ENCODE measurements at places on chromosomes 2 and 18.

GRCh38 chr18:6885992-6886796 is 156.7 kb downstream of the ARHGAP28 start:
- DNase-seq, result peak; percentile 53

DNA sequence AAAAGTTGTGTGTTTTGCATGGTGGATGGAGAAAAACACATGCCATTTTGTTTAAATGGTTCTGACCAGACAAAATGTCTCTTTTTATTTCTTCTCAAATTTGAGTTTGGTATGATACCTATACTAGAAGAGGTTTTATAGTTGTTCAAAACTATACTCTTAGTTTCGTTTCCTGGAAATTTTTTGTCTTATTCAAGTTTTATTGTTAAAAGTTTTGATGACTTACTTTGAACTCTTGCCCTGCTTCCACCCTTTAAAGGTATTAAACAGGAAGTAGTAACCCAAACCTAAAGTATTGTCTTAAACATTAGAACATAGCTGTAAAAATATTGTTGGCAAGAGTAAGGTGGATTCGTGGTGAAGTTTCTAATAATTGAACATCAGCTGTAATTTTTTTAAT is 98.2 kb downstream of the BABAM2 start:
- no peak for DNase-seq

DNA sequence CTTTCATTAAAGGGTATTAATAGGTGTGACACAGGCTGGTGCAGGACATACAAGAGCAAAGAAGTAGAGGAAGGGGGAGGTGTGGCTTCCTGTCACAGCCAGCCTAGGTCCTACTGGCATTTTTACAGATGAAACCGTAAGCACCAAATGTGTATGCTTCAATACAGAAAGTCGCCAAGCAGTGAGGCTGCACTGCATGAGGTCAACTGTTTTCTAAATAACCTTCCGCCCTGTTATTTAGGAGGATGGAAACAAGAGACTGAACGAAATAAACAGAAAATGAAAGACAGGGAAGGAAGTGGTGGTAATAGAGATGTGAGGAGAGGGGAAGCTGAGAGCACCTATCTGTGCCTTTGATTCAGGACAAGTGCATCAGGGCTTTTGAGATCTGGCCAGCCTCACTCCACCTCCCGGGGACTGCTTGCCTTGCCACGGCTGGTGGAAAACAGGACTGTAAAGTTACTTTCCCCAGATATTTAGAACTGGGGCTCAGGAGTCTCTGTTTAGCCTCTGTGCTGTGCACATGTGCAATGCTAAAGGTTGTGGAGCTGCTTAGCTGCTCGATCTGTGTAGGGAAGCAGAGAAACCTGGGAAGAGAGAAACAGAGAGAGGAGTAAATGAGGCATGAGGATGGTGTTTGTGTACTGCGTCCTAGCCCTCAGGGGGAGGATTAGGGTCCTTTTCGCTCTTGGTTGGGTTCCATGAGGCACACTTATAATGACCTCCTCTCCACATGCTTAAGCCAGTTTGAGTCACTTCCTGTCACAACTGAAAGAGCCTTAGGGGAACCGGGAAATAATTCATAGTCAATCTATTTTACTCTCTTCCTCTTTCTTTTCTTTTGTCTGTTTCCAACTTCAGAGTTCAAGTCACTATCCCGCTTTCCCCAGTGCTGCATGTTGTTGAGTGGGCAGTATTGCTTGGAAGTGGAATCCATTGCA is 62.3 kb upstream of the BOD1L2 start:
- no peak for DNase-seq

DNA sequence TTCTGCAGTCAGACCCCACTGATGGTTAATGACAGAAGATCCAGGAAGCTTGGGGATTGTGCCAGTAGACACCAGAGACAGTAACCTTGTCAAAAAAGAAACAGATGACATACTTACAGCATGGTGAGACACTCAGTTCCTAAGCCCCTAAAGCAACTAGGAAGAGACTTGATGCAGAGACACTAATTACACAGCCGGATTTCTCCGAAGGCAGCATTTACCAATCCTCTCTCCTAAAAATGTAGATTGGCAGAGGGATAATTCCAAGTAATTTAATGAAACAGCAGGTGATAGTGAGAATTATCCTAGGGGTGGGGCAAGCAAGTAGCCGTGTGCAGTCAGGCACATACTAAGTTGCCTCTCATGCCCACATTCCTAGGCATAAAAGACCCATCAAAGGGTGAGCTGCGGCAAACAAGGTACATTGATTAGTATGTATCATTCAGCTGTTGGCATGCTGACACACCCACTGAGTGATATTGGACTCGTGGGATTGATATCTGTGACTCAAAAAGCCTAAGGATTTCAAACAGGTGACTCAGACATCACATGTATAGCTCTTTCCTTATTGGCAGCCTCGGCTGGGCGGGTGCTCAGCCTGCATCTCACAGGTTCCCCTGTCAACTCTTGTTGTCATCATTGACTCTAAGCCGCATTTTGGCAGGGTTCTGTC is 296.7 kb upstream of the ATP5MC3 start:
- DNase-seq, result no peak

- no peak for DNase-seq
These were observed 346.1 kb downstream of the RPRM start for GRCh38 chr2:153132418-153132817.

GRCh38 chr2:162768656-162769055 is 69.9 kb downstream of the KCNH7 start:
- DNase-seq, result no peak

GRCh38 chr18:42094875-42095274 is 139.8 kb downstream of the PIK3C3 start:
- no peak for DNase-seq

GRCh38 chr2:25420820-25421237 is 79.1 kb upstream of the DNMT3A start:
- DNase-seq, result no peak

DNA sequence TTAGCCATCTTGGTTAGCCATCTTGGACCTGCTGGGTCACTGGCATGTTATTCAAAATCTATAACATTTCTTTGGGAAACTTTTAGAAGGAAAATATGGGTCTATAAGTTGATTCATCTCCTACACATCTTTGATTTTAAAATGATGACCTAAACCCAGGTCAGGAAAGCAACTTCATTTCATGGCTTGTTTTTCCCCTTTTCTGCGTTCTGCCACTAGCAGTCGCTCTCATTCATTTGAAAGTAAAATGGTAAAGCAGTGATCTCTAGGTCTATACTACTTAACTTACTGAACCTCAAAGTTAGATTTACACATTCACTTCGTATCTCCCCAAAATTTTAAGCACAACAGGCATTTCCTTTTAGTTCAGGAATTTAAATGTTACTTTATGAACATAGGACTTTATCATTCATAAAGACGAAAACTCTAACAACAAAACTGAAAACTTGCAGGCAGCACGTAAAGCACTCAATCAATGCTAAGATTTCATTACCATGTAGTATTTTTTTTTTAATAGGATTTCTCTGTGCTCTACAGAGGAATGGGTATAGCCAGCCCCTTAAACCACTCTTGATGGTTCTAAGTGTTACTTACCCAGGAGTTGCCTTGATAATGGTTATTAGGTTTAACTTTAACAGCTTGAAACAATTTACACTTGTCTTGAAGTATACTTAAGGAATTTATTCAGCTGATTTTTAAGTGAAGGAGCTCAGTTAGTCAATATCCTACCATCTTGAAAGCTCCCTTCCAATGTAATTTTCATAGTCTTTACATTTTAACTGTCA is 62.5 kb downstream of the GORASP2 start:
- DNase-seq, result no peak

GRCh38 chr2:28021898-28022297 is 131.4 kb downstream of the BABAM2 start:
- no peak for DNase-seq

- DNase-seq, result peak; percentile 65
These were observed 9.3 kb downstream of the OTX1 start for GRCh38 chr2:63059793-63060471.
